ENCODE measurements at places on chromosomes 3 and 15.

DNA sequence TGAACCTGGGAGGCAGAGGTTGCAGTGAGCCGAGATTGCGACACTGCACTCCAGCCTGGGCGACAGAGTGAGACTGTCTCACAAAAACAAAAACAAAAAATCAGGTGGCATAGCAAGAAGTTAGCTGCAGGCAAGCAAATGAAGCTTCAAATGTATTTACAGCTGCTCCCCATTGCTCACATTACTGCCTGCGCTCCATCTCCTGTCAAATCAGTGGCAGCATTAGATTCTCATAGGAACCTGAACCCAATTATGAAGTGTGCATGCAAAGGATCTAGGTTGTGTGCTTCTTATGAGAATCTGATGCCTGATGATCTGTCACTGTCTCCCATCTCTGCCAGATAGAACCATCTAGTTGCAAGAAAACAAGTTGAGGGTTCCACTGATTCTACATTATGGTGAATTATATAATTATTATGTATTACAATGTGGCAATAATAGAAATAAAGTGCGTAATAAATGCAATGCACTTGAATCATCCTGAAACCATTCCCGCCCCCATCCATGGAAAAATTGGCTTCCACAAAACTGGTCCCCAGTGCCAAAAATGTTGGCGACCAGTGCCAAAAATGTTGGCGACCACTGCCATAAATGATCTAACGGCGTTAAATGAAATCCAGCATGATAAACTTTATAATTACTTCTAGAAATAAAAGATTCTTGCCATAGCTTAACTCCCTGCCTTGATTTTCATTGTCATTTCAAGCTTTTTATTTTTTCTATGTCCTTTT is 616.7 kb upstream of the NAALADL2 start:
- DNase-seq, result no peak

GRCh38 chr3:137770835-137771399 is 6.8 kb downstream of the SOX14 start:
- no peak for DNase-seq

GRCh38 chr3:83662381-83662960 is 1296.3 kb upstream of the CADM2 start:
- no peak for DNase-seq

- DNase-seq, result no peak
Observed at GRCh38 chr3:23830869-23831484, 25.2 kb downstream of the UBE2E1 start.

GRCh38 chr3:13037458-13038117 is 35.6 kb downstream of the IQSEC1 start:
- no peak for DNase-seq

- no peak for DNase-seq
Observed at GRCh38 chr15:45182996-45183395, 4.8 kb downstream of the SHF start.

GRCh38 chr15:77541421-77542181 is 91.1 kb downstream of the LINGO1 start:
- DNase-seq, result no peak

DNA sequence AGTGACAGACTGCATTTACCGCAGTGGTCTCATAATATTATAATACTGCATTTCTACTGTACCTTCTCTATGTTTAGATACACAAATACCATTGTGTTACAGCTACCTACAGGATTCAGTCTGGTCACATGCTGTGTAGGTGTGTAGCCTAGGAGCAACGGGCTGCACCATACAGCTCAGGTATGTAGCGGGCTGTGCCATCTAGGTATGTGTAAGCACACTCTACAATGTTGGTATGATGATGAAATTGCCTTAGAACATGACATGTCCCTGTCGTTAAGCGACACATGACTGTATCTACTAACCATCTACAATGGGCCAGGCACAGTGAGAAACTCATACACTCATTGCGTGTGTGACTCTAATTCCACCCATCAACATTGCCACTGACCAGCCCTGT is 85.5 kb upstream of the SEC13 start:
- DNase-seq, result no peak

GRCh38 chr3:59788133-59788532 is 738.3 kb upstream of the CFAP20DC start:
- DNase-seq, result no peak

- DNase-seq, result no peak
Observed at GRCh38 chr3:9507586-9508578, 45.7 kb downstream of the LHFPL4 start.

DNA sequence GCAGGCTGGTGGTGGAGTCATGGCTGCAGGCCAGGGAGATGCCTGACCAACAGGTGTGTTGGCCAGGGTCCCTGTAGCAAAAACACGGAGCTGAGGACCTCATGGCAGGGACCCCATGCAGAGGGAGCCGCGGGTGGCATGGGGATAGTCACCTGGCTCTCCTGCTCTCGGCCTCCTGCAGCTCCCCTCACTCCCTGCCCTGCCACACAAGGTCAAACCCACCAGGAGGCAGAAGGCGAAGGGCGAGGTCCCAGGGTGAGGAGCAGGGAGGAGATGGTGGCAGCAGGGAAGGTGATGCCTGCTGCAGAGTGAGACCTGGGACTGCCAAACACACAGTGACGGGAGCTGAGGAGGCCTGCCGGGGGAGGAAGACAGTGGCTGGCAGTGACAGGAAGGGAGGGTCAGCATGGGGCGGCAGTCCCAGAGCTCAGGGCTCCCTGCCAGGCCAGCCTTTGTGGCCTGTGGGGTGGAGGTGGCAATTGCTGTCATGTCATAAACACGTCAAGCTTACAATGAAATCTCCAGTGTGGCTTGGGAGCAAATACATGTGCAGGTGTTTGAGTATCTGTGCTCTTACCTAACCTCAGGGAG is 144.3 kb downstream of the TJP1 start:
- no peak for DNase-seq

DNA sequence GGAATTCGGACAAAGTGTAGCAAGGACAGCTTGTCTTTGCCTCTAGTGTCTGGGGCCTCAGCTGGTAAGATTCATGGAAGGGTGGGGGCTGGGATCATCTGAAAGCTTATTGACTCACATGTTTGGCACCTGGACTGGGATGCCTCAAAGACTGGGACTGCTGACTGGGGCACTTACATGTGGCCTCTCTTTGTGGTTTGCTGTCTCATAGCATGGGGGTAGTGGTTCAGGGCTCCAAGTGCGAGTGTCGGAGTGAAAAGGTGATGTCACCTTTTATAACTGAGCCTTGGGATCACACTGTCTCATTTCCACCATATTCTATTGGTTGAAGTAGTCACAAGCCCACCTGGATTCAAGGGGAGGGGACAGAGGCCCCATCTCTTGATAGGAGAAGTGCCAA is 6.8 kb downstream of the MFSD1 start:
- no peak for DNase-seq

- DNase-seq, result no peak
Observed at GRCh38 chr15:39645138-39645975, 64.5 kb downstream of the THBS1 start.

DNA sequence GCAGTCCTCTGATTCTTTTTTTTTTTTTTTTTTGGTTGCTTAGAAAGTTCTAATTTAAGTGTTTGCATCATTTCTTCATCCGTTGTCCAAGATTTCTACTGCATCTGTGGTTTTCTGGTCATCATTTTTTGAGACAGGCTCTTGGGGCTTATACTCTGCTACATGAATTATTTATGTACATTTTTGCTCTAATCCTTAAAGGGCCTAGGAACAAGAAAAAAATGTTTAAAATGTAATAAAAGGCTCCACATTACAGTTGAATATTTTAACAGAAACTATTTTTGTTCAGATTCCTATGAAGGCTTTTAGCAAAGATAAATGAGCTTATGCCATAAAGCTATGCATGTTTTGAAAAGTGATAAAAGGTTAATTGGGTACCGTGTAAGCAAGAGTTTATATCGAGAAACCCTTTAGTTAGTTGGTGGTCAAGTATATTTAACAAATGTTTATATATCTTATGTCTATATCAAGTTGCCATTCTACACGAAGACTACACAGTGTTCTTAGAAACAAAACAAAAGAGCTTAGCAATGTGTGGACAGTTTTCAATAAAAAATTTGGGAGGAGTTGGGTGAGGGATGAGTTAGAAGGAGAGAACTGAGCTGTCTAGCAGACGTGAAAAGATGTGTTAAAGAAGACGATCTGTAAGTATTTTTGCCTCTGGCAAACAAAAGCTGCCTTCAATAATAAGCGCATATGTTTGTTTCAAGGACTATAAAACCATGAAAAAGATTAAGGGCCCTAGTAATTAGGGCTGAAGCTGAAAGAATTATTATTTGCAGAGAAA is 563.6 kb upstream of the NAALADL2 start:
- no peak for DNase-seq

DNA sequence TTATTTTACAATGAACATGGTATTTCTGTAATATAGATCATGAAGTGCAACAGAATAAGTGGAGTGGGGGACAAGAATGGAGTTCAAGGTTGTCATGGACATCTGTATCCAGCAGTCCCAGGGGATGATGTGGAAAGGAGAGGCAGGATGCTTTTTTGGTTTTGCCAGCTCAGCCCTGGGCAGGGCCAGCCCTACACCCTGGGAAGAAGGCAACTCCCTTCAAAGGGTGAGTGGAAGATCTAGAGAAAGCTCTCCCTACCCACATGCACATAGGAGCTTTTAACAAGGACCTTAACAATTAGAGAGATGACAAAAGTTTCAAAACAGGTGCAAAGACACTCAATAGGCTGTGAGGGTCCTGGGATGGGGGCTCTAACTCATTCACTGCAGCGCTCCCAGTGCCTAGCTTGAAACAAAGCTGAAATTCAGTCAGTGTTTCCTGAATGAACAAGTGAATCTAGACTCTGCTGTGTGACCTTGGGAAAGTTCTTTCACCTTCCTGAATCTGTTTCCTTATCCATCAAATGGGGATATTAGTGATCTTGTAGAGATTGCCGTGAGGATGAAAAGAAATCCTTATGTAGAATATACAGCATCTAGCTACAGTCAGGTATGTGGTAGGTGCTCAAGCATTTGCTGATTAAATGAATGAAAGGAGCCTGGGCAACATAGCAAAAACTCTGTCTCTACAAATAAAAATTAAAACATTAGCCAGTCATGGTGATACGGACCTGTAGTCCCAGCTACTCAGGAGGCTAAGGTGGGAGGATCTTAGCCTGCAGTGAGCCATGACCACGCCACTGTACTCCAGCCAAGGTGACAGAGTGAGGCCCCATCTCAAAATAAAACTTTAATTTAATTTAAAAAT is 14.3 kb downstream of the BHLHE40 start:
- DNase-seq, result no peak

DNA sequence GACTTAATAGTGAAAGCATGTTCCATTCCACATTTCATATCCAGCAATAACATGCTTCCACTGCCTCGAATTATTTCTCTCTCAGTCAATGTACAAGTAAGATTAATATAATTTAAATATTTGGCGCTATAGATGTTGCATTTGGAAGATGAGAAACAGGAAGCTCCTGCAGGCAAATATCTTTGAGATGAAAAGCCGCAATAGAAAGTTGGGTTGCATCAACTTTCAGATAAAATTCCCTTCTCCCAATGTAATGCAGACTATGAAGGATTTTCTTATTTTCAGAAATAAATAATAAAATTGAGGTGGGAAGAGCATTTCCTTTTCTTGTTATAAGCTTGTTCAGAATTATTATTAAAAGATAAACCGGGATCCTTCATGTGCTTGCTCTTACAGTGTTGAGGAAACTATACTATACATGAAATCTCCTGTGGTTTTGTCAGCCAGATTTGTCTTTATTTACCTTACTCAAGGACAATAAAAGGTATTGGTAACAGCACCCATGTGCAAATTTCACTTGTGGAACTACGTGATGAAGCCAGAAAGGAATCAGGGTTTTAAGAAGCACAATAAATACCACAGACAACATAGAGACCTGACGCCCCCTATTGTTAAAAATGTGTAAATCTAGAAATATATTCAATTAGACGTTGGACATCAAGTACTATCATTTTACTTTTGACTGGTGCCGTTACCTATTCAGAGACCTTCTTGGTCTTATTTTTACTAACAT is 307.0 kb downstream of the ARPP21 start:
- DNase-seq, result peak; percentile 11

DNA sequence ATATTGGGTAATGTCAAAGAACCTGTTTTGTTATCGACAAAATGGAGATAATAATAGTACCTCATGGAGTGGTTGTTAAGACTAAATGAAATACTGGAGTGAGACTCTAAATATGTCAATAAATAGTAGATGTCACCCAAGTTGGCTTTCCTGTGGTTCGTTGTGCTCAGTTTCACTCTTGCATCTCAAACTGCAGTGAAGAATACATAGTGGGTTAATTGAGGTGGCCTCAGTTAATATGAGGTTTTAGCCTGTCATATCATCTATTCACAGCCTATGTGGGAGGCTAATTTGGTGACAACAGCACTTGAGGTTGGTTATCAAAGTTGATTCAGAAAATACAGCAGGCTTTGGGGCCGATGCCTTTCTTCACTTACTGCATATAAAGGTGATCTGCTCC is 485.5 kb upstream of the SUCLG2 start:
- no peak for DNase-seq

Measured in HS-27A (cell line).